ENCODE measurements at places on chromosomes 4 and X.

DNA sequence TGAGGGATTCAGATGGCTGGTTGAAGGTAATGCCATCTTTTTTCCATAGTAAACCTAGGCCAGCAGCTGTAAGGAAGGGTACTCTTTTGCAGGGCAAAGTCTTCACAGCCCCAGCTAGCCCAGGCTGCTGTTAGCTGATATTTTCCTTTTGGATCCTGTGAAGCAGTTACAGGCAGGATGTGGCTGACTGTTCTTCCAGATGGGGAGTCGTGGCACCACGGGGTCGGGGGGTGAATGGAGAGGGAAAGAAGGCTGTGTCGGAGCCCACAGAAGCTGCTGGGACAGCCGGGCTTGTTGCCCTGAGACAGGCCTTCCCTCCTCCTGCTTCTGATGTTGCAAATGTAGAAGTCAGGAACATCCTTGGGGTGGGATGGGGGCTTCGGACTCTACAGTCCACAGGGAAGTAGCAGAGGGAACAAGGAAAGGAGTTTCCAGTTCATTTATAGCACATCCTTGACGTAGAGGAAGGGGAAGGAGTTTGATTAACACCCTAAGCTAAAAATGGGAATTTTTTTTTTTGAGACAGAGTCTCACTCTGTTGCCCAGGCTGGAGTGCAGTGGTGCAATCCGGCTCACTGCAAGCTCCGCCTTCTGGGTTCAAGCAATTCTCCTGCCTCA, 64.6 kb upstream of the TMEM150C start:
- no peak for DNase-seq

DNA sequence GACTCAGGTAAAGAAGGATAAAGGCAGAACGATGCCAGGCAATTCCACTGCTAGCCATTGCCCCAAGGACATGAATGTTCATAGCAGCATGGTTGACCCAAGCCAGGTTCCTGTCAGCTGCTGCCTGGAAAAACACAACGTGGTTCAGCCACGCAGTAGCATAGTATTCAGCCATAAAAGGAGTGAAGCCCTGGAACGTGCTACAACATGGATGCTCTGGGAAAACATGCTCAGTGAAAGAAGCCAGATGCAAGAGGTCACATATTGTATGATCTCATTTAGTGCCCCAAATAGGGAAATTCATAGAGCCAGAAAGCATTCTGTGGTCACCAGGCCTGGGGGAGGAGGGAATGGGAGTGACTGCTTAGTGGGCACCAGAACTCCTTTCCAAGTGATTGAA, 129.8 kb downstream of the GPR143 start:
- no peak for DNase-seq

DNA sequence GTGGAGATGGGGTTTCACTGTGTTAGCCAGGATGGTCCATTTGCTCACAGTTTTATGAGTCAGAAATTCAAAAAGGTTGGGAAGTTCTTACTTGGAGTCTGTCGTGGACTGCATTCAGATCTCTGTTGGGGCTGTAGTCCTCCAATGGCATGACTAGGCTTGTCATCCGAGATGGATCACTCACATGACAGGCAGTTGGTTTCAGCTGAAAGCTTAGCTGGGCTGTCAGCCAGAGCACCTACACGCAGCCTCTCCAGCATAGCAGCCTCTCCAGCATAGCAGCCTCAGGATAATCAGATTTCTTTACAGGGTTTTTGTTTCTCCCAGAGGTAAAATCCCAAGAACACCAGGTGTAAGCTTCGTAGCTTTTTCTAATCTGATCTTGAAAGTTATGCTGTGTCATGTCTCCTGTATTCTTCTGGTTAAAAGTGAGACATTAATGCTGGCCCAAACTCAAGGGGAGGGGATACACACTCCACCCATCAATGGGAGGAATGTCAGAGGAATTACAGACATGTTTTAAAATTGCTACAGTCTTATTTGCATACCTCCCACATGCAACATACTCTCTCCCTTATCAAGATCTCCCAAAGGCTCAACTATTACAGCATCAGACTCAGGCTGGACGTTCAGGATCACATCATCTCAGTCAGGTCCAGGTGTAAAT, 31.6 kb upstream of the SOD3 start:
- DNase-seq = no peak

- DNase-seq = no peak
Observed at GRCh38 chr4:138317175-138317748, 75.1 kb upstream of the SLC7A11 start.

- DNase-seq = no peak
Observed at GRCh38 chrX:9662148-9662547, 103.5 kb downstream of the GPR143 start.

GRCh38 chrX:136755411-136755810, 25.3 kb downstream of the ARHGEF6 start:
- DNase-seq = no peak

DNA sequence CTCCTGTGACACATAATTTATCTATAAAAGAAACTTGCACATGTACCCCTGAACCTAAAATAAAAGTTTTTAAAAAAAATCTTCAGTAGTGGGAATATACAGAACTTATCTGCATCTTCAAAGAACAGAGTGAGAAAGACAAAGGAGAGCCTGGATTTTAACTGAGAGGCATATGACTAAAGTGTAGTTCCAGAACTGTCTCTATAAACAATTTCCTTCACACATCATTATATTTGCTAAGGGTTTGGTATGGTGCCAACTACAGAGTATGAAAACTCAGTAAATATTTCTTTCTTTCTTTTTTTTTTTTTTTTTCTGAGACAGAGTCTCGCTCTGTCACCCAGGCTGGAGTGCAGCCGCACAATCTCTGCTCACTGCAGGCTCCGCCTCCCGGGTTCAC, 49.9 kb upstream of the NFKB1 start:
- DNase-seq = no peak

DNA sequence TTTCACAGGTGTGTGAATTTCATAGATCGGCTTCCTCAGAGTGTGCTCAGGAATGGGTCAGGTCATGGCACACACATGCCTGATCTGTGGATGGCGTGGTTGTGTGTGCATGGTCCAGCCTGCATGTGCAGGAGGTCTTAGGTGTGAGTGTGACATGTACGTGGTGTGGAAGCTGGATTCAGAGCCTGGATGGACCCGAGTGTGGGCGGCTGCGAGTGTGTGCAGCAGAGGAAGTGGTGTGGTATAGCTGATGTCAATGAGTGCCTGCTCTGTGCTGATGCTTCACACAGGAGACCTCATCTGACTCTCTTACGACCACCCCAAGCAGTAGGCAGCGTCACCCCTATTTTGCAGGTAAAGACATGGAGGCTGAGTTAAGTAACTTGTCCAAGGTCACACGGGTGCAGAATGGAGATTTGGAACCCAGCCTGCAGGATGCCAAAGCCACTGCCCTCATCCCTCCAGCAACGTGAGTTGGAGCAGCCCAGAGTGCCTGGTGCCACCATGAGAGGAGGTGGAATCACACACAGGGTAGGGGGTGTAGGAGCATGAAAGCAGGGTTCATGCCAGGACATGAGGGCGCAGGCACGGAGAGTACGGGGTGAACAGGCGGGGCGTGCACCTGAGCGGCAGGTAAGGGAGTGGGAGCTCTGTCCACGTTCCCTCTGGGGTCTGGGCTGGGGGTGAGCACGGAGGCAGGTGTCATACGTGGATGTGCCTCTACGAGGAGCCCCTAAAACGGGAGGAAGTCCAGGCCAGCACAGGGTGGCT, 24.2 kb upstream of the C4orf50 start:
- DNase-seq = no peak

DNA sequence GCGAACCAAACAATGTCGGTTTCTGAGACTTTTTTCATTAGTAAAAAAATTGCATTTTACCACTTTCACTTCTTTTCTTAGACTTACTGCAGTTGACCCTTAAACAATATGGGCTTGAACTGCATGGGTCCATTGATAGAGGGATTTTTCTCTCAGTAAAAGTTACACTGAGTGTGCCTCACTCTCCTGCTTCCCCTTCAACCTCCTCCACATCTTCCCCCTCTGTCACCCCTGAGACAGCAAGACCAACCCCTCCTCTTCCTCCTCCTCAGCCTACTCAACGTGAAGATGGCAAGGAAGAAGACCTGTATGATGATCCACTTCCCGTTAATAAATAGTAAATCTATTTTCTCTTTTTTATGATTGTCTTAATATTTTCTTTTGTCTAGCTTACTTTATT, 43.4 kb downstream of the TEC start:
- DNase-seq = no peak

DNA sequence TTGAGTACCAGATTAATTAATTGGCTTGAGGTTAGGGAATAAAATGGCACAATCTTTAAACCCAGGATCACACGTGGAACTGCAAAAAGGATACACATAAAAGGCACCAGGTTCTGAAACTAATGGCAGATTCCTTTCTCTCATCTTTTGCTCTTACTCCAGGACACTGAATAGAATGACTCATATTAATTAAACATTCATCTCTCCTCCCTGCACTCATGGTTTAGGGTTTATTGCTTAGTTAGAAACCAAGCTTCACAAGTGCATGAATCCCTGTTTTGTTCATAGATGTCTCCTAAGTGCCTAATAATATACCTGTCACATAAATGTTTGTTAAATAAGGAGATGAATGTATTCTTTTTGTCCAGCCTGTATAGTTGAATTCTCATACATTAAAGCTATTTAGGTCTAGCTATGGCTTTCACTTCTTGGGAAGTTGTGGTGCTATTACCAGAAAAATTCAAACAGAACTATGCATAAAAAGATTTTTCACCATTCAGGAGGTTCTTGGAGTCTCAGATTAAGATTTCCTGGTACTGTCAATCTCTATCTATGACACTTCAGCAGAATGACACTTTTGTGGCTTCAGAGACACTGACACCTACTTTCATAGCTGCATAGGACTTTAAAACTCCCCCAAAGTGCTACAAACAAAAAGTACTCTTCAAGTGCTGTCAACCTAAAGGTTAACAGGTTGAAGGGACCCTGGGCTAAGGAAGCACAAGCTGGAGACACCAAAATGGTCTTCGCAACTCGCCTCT, 7.4 kb downstream of the CORIN start:
- DNase-seq = no peak

GRCh38 chrX:50941638-50942037, 31.1 kb downstream of the BMP15 start:
- no peak for DNase-seq

DNA sequence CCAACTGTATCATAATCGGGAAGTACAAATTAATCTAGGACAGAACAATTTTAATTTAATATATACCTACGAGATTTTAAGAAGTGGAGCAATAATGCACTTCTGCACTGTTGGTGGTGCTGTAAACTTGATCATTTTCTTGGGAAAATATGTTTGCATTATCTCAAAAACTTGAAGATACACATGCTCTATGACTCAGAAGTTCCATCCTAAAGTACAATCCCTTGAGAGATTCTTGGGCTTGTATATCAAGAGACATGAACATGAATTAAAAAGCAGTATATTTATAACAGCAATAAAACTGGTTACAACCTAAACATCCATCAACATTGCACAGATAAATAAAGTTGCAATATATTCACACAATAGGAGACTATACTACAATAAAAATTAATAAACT, 168.8 kb downstream of the CLCN4 start:
- no peak for DNase-seq

- no peak for DNase-seq
Observed at GRCh38 chrX:48983896-48984295, 12.3 kb upstream of the KCND1 start.

- no peak for DNase-seq
Observed at GRCh38 chr4:130722361-130722760, 1626.4 kb downstream of the C4orf33 start.

DNA sequence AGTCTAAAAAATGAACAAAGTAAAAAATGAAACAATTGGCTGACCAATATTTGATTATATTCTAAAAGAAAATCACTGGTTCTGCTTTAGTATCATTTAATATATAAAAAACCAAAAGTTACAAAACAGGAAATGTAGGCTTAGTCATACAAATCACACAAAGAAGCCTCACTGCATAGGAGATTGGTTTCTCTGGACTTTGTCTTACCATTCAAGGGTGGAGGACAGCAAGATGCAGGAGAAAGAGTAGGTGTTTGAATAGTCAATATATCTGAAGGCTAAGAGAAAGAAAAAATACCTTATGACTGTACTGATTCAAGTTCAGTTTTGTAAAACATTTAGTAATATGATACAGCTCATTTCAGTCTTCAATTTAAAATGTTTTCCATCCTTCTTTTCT, 28.6 kb upstream of the TAF9B start:
- DNase-seq = no peak

- no peak for DNase-seq
Observed at GRCh38 chrX:140507982-140508305, 3.1 kb upstream of the SOX3 start.

- DNase-seq = no peak
Observed at GRCh38 chr4:100945789-100946188, 401.5 kb downstream of the PPP3CA start.

DNA sequence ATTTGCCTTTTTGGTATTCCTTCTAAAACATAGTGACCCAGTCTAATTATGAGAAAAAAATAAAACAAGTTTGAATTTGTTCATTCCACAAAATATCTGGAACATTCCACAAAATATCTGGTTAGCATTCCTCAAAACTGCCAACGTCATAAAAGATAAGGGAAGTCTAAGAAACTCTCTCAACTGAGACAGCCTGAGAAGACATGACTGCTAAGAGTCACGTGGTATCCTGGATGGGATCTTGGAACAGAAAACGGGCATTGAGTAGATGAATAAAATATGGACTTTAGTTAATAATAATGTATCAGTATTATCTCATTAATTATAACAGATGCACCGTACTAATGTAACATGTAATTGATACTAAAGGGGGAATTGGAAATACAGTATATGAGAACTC, 280.9 kb downstream of the ARAP2 start:
- DNase-seq = no peak

GRCh38 chrX:136256026-136256425, 4.8 kb upstream of the MAP7D3 start:
- no peak for DNase-seq

GRCh38 chr4:53055274-53055673, 193.2 kb downstream of the RASL11B start:
- no peak for DNase-seq

- no peak for DNase-seq
Observed at GRCh38 chr4:74451214-74451661, 6.3 kb downstream of the AREG start.

DNA sequence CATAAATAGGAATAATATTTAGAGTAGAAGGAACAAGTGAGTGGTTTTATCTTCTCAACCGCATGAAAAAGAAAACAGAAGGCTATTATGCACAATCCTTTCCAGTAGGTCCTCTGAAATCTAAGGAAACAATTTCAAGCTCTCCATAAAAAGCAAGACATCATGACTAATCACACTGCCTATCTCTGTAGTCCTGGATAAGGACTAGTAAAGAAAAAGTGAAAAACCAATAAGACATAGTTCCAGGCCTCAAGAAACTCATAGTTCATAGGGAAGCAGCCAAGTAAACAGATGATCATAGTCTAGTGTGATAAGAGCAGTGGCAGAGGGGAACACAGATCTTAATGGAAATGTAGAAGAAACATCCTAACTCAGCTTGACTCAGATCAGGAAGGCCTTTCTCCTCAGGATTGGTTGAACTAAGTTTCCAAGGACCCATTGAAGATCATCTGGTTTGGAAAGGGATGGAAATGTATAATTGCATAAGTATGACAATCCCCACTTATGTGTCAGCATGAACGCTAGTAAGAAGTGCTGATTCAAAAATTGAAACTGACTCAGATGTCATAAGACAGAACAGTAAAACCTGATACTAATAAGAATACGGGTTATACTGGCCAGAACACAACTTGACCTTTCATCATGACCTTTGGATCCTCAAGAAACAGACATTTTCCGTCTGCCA, 155.3 kb downstream of the GRIA3 start:
- DNase-seq = no peak
